NCI-H146 (cell line): ENCODE measurements at places on chromosomes 16 and 17.

DNA sequence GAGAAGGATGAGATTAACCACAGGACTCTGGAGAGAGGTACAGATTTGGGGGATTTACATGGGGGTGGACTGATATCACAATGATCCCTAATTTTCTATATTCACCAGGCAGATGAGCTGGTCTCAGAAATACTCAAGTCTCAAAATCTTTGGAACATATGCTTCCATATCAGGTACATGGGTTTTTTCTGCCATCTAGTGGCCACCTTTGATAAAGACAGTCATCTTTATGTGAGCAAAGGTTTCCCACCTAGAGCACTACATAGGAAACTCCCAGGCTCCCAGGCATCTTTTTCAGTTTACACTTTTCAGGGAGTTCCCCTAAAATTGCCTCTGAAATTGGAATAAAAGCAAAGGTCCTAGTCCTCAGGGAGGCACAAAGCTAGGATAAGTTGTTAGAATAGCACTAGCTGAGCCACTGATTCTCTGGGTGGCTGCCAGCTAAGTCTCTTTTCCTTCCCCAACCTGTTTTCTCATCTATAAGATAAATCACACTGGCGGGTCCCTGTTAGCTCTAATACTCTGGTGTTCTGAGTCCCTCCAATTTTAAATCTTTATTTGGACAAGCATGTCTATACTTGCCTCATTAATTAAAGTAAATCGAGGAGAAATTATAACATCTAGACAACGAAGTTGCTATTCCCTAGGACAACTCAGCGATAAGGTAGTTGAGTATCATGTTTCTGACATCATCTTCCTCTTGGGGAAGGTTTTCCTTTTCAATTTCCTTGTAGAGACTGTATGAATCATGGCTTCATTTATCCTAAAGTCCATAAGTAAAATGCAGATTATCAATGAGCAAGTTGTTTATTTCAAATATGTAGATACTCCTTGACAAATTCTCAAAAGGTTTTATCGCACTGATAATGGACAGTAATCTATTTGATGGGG, 19.0 kb upstream of the MON1B start:
- DNase-seq: peak; percentile 62

DNA sequence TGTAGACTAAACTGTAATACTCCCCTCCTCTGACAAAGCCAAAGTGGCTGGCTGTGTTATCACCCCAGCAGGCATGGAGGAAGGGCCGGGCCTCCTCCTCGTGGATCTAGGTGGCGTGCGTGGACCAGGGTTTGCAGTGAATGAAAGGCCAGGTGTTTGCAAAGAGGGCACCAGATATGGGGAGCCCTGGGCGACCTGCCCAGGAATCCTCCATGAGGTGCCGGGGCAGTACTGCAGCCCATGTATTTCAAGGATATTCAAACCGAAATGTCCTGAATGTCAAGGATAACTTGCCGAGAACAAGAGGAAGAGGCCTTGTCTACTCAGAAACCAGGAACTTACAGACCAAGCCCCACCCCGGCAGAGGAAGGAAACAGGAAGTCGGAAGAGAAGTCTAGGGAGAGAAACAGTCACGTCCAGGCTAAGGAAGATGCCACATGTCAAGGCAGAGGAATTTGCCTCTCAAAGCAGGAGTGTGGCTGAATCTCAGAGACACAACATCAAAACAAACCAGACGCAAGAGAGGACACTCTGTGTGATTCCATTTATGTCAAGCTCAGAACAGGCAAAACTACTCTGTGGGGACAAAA, 13.7 kb upstream of the OSGIN1 start:
- DNase-seq: no peak

GRCh38 chr17:2191227-2191626, 112.4 kb downstream of the SMG6 start:
- DNase-seq: no peak

- no peak for DNase-seq
Observed at GRCh38 chr16:71352963-71353460, 5.5 kb upstream of the CALB2 start.

DNA sequence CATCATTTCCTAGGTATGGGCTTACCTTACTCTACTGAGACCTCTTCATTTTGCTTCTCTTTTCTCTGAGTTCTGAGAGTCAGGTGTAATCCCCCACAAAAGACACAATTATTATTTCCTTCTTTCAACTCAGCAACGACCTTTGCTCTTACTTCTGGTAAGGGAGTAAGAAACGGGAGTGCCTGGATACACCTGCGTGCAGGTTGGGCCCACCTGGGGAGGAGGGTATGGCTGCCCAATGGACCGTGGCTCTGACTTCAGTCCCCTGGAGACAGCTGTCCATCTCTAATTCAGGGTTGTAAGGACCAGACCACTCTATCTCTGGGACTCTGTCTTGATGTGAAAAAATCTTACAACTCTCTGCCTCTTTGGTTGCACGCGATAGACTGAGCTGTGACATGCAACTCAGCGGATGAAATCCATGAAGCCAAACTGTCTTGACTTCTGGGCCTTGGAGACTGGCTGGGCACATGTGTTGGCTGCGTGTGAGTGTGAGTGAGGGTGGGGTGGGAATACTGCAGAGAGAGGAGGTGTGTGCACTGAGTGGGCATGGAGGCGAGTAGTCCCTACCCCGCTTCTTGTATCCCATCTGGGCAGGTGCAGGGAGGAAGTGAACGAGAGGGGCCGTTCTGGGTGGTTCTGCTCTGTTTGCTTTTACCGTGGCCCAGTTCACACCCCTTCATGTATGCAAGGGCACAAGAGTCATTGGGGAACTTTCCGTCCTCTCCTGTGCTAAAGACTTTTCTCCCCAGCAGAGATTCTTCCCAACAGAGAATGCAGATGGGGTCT, 1.2 kb downstream of the TMEM238L start:
- no peak for DNase-seq

DNA sequence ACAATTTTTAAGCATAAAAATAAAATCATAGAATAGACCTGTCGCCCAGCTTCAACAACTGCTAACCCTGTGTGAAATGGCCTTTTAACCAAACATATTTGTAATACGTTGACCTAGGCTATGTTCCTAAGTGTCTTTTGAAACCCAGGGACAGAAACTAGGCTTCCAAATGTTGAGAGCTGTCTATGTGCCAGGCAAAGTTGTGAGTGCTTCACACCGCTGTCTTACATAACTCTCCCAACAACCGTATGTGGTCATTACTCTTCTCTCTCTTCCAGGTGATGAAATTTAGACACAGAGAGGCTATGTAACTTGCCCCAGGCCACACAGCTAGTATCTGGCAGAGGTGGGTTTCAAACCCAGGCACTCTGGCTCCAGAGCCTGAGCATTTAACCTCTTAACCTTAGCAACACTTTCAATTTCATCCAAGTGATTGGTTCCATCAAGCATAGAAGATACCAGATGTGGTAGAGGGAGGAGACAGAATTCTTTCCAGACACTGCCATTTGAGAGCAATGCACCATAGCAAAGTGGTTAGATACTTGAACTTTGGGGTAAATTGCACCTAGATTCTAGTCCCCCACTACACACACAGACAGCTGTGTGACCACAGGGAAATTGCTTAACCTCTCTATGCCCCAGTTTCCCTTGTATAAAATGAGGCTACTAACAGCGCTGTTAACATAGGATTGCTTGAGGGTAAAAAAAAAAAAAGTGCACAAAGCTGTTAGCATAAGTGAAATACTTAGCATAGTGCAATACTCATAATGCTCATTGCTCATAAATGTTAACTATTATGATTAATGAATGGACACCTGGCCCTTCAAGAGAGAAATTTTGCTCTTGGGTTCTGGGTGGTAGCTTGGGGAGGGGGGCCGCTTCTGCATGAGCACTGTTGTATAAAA, 160.6 kb downstream of the IRX3 start:
- DNase-seq: no peak

GRCh38 chr16:59527206-59527997, 793.3 kb upstream of the GOT2 start:
- DNase-seq: no peak

DNA sequence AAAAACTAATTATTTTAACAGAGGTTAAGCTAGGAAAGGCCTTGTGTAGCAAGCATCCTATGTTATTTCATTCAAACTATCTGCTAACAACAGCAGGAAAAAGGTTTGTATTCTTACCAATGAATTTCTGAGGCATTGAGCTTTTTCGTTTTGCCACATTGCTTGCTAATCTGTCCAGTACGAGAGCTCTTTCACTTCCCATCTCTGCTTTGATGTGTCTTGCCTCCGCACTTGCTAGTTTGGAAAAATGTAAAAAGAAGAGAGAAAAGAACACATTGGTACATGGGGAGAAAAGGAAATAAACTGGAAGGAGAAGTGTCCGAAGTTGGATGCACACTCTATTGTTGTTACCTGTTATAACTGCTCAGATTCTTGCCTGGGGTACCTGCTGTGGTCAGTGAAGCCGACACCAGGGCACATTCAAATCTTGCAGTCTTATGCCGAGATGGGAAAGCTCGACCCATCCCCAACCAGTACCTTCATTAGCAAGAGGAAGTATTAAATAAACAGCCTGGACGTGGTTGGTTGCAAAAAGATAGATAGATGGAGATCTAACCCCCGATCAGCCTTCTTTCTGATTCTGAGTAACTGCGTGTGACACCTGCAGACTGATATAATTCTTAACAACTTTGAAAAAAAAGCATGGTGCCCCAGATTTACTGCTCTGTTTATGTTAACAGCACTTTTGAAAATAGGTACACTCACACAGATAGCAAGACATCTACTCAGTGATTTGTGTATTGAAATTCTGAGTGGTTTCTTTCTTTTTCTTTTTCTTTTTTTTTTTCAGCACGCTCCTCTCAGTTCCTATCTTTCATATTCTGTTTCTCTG, 40.0 kb downstream of the GRB7 start:
- DNase-seq: peak; percentile 4

- DNase-seq: peak; percentile 92
Observed at GRCh38 chr17:16933317-16934132, 38.4 kb downstream of the TNFRSF13B start.

GRCh38 chr16:86303787-86304678, 206.3 kb upstream of the FOXF1 start:
- DNase-seq: no peak

- DNase-seq: no peak
Observed at GRCh38 chr17:56441308-56441707, 152.2 kb upstream of the NOG start.

DNA sequence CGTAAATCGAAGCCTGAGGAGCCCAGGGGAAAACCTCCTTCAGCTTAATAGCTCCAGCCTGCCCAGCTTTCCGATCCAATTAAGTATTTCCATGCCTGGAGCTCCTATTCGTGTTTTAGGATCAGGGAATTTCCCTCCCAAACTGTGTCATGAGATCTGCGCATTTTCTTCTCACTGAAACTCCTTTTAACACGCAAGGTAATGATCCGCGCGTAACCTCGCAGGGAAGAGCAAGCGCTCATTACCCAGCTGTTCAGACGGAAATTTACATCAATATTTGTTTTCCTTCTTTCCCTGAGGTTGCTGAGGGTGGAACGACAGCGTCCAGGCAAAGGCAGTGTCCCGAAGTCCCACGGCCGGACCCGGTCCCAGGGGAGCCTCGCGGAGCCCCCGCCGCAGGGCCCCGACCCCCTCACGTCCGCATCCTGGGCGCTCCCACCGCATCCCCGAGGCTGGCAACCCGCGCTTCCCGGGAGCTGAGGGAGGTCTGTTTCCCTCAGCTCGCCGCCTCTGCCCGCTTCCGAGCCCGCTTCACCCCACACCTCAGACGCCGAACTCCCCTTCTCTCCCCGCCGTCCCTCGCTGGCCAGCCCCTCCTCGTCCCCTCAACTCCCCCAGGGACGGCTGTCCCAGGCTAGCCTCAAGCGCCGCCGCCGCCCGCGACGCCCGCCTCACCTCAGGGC, 415 bp downstream of the ABCA5 start:
- DNase-seq: peak; percentile 28

- no peak for DNase-seq
Observed at GRCh38 chr17:38434178-38434665, 6.0 kb downstream of the ARHGAP23 start.

DNA sequence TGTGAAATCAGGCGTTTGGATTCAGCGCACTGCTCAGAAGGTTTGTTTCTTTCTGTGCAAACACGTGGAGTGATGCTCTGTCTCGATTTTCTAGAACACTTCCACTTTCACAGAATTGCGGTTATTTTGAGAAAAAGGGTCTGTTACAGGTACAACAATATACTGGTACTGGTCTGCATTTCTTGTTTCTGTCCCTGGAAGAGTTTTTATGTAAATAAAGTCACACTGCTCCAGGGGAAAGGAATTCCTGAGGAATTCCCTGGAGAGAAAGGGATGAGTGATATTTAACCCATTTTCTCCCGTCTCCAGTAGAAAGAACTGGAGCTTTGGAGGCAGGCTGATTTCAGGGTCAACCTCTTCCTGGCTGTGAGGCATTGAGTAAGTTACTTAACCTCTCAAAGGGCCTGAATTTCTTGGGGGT, 16.2 kb upstream of the RMI2 start:
- no peak for DNase-seq

- DNase-seq: peak; percentile 76
Observed at GRCh38 chr16:25014500-25015147, 545 bp downstream of the ARHGAP17 start.

GRCh38 chr16:22270525-22270924, 26.7 kb upstream of the POLR3E start:
- no peak for DNase-seq

GRCh38 chr16:50908468-50908867, 166.6 kb downstream of the CYLD start:
- DNase-seq: no peak

DNA sequence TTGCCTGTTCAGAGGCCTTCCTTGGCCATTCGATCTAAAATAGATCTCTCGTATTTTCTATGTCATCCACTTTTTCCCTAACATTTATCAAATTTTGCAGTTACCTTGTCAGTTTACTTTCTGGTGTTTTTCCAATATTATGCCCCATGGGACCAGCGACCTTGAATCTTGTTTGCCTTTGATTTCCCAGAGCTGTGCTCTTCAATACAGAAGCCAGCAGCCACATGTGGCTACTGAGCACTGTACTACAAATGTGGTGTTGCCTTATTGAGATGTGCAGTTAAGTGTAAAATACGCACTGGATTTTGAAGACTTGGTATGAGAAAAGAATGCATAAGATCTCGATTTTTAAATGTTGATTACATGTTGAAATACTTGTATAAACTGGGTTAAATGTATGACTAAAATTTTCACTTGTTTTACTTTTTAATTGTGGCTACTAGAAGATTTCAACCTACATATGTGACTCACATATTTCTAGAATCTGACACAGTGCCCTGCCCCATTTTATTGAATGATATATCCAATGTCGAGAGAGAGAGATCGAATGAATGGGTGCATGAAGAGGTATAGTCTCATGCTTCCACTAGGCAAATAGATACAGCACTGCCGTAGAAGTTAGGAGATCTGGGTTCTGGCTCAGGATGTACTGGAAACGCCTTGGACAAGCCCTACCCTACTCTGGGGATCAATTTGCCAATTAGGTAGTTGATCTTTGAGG, 824 bp upstream of the PSME3 start:
- DNase-seq: peak; percentile 43

DNA sequence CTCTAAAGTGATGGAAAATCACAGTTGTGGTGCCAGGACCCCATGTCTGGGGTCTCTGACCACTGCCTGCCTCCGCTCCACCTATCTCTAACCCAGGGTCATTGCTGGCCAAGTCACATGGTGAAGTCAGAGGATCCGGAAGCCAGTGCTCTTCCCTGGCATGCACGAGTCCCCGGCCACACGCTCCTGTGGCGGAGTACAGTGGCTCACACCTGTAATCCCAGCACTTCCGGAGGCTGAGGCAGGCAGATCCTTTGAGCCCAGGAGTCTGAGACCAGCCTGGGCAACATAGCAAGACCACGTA, 21.5 kb upstream of the RBFOX3 start:
- DNase-seq: no peak

- no peak for DNase-seq
Observed at GRCh38 chr16:84404936-84405639, 36.8 kb downstream of the ATP2C2 start.

- DNase-seq: no peak
Observed at GRCh38 chr17:30000001-30000754, 58.7 kb downstream of the EFCAB5 start.

- no peak for DNase-seq
Observed at GRCh38 chr16:72657791-72658190, 390.1 kb downstream of the ZFHX3 start.
